ENCODE measurements at places on chromosomes 12 and 14.

- peak; percentile 38 for DNase-seq
Measured at GRCh38 chr14:22888662-22889061, 5.6 kb downstream of the REM2 start.

DNA sequence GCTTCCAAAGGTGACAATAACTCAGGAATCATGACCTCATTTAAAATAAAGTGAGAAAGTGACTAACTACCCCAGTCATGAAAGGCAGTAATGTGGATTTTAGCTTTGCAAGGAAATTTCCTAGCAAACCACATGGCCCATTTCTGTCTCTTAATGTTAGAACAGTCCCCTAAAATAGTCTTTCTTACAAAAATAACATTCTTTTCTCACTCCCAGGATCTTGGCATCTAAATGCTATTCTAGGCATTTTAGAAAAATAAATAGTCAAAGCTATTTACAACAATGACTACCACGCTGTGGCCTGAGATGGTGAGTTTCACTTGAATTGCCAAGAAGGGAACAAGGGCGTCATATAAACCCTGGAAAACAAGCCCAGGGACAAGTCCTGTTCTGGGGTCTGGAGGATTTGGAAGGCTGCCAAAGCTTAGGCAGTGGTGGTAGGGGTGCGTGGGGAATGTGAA is 101.2 kb upstream of the CCDC175 start:
- DNase-seq, result no peak

GRCh38 chr12:116492703-116493324 is 66.4 kb upstream of the MAP1LC3B2 start:
- DNase-seq, result no peak

DNA sequence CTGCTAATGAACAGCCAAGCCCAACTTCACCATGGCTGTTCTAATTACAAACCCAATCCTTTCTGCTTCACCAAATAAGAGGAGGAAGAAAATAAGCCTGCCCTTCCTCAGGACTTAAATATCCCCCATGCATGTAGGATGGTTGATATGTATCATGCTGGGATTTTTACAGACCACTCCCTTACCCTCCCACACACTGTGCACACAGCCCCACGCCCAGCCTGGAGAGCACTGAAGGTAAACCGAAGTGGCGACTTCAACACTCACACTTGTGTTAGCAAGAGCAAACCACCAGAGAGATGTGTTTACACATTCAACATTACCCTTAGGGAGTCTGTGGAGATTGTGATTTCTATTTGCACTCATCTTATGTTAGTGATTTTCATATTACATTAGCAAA is 241.2 kb downstream of the EGLN3 start:
- no peak for DNase-seq

DNA sequence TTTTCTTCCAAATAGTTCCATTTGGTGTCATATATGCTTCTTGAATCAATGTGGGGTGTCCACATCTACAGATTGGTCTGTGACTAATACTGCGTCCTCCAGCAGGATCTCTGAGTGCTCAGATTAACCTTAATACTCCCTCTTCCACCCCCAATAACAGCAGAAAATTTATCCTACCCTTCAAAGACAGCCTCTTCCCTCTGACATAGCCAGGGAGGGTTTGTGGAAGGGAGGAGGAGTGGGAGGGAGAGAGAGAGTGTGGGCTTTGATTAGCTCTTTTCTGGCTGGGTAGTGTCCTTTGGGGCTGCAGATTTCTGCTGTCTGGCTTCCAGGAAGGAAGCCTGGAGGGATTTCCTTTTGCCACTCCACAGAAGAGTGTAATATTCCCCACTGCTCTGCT is 220.7 kb downstream of the TTC6 start:
- no peak for DNase-seq

DNA sequence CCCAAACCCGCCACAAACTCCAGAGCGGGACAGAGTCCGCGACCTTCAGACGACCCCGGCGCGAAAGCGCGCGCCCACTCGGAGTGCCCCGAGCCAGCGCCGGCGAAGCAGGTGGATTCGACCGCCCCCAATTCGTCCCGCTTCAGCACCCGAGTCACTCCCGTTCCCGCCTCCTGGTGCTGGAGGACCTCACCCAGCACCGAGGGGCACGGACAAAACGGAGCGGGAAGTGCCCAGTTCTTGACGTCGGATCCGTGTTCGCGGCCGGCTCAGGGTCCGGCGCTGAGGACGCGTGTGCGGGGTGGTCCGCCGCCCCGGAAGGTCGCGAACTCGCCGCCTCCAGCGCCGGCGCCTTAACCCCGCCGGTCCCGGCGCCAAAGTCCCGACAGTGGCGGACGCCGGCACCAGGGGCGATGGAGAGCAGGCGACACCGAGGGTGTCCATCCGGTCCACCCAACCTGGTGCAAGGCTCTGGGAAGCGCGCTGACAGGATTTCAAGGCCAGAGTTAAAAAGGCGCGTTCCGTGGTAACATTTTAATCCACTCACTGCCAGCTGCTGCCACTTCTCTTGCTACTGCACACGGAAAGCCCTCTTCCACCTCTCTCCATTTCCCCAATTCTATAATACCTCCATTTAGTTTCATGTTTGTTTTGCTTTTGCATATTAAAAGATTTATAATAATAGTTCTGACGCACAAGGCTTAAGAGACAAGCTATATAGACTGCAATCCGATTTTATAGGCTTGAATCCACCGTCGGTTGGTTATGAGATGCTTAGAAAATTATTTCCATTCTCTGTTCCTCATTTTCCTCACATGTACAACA is 240.0 kb upstream of the CPNE8 start:
- no peak for DNase-seq

- DNase-seq, result no peak
Measured at GRCh38 chr14:61090432-61091216, 109.6 kb downstream of the SLC38A6 start.

DNA sequence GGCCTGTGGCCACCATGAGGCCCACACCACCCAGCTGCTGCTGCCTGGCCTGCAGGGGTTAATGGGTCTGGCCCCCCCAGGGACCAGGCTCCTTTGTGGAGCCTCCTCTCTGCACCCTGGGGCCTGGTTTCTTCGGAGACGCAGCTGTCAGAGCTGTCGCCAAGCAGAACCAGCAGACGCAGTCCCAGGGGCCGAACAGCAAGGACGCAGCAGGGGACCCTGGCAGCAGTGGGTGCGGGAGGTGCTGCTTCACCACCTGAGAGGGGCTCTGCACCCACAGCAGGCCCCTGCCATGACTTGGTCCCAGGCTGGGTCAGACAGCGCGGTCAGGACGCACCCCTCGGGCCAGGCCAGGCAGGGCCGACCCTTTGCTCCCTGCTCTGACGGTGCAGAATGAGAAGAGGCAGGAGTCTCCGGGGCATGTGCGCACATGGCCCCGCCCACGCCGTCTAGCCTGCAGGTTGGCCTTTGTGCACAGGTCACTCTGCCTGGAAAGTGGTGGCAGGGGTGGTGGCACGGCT is 30.5 kb downstream of the JAG2 start:
- DNase-seq, result no peak
